Activated T-cell treated with anti-CD3 and anti-CD28 coated beads, Interleukin-2, amount 50 U/mL, for 72 hours (primary cell): ENCODE measurements at places on chromosomes 3 and 15. TPM values are rescaled to one million over a fixed set of nuclear protein-coding genes. Genes with fewer than 3 reads are reported as not detected.
A peak's percentile ranks its signal among the peaks of the same experiment; 100 is the strongest.

DNA sequence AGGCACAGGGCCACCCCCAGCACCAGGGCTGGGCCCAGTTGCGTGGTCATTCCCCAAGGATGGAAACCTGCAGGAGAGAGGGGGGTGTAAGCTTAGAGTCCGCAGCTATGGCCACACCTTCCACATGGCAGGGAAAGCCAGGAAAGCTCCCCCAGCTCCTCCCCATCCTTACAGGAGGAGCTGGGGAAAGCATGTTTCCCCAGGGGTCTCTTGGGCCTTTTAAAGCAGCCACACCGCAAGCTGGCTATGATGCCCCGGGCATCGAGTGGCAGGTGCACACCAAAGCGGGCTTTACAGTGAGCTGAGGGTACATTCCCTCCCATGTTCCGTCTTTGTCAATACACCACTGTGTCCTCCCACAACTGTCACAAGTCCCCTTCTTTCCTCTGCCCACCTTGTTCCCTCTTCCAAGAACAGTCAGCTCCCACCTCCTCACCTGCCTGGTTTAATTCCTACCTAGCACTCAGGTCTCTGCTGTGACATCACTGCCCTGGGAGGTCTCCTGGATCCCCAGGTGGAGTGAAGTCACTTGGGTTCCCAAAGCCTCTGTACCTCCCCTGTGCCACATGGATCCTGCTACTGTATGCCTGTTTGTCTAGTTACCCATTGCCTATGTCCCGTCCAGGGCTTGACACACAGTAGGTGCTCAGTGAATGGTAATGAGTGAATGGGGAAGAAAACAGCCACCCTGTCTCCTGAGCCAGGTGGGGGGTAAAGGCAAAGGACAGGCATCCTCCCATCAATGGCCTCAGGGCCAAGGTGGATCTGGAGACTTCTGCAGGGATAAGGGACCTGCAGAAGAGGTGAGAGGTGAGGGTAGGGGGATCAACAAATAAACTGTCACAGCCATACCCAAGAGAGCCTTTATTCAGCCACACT, 3.4 kb downstream of the HYAL3 start:
- DNase-seq, result no peak

GRCh38 chr3:48739955-48740823, 23.2 kb upstream of the IP6K2 start:
- DNase-seq, result peak; percentile 61

GRCh38 chr3:156602424-156602823, 47.5 kb upstream of the SSR3 start:
- DNase-seq, result no peak

DNA sequence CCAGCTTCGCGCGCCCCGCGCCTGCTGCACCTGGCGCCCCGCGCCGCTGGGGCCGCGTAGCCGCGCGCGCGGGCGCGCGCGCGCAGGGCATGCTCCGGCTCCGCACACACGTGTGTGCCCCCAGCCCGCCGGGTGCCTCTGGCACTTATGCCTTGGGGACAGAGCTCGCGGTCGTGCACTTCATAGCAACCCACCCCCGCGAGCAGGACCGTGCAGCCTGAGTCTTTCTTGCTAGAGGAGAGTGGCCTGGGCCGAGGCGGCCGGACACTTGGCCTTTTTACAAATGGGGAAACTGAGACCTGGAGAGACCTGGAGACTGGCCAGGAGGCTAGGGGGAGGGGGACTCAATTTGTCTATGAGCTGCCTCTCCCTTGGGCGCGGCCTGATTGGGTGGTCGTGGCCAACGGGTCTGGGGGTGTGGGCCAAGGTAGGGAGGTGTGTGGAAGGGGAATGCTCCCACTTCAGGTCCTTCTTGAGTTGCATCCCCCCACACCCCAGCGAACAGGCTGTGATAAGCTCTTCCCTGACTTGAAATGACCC, 562 bp downstream of the NBEAL2 start:
- no peak for DNase-seq

Gene CCR1
- 0.17 TPM for total RNA-seq

DNA sequence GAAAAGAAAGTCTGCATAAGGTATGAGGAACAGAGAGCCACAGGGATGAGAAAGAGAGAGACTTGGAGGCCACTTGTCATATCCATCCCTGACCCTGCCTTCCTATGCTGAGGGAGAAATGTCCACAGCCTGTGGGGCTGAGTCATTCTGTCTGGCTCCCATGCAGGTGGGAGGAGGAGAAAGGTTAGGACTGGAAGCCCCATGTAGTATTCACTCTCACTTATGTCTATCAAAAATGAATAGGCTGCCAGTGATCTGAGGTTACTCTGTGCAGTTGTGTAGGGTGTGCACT, 71.3 kb downstream of the RAB11A start:
- DNase-seq, result no peak

Gene DNAJC13
- 39.5 TPM for total RNA-seq

Gene INSYN1
- total RNA-seq, result not detected

Gene CYP1A2
- not detected for total RNA-seq

DNA sequence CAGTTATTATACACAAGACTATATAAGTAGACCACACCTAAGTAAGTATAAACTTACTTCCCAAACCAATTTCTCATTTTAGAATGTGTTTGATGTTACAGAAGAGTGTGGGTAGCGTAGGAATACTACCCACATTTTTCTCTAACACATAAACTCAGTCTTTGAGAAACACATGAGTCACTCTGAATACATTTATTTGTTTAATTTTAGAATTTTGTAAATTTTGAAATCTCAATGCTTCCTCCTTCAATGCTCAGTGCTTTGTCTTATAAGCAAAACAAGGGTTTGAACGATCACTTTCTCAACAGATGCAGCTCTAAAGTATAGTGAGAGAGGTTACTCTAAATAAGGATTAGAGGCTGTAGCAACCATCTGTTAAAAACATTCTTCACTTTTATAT, 700.8 kb downstream of the SI start:
- no peak for DNase-seq

Gene CFAP20DC
- total RNA-seq, result 2.8 TPM

Gene MESP2
- total RNA-seq, result not detected

DNA sequence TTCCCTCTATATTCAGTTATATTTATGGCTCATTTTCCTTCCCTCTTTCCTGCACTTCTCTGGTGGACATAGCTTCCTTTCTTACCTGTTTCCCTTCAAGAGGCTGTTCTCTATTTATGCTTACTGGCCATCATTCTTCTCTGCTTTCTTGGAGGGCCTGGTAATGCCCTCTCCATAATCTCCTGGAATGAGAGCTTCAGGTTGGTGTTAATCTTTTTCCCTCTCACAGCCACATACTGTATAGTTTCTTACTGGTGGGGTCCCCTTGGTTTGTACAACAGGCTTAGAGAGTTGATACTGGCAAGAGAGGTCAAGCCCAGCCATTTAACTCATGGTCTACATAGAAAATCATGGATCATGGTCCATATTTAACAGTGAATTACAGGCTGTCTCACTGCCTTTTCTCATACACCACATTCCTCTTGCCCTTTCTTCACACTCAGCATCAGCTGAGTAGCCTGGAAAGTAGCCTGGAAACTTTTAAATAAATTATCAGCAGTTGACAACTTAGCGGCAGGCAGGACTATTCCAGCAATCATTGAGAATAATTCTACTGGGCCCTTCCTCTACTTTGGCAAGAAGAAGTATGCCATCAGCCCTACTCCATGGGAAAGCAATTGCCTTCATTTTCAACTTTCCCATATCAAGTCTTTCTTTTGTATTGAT, 38.0 kb upstream of the DPH6 start:
- DNase-seq, result no peak

DNA sequence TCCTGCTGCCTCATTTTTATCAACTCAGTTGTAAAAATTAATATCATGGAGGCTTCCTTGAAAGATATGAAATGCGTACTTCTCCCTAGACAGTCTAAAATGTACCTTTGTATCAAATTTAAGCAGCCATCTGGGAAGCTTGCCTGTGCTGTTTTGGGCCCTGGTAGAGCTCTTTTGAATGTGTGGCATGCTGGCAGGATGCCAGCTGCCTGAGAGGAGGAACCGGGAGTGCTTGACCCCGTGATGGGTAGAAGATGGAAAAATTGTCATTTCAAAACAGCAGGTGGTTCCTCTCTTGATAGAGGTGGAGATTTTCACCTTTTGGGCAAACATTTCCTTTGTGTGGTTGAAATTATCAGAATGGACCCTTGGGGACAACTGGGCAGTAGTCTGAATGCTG, 245.3 kb downstream of the RPLP1 start:
- no peak for DNase-seq

DNA sequence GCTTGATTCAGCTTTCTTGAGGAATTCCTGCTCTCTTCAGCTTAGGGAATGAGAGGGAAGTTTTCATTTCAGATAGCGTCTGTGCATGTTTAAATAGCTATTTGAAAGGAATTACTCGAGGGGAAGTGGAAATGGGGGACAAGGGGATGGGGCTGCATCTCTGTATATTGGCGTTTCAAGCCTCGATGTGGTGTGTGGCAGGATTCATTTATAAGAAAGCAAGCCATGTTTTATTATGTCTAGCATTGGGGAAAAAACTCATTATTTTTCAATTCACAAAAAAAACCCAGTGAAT, 1.0 kb downstream of the ATP2C1 start:
- DNase-seq, result no peak

Gene DNAH12
- total RNA-seq, result 0.21 TPM

- no peak for DNase-seq
Measured at GRCh38 chr3:42758126-42758525, 14.9 kb downstream of the CCDC13 start.

DNA sequence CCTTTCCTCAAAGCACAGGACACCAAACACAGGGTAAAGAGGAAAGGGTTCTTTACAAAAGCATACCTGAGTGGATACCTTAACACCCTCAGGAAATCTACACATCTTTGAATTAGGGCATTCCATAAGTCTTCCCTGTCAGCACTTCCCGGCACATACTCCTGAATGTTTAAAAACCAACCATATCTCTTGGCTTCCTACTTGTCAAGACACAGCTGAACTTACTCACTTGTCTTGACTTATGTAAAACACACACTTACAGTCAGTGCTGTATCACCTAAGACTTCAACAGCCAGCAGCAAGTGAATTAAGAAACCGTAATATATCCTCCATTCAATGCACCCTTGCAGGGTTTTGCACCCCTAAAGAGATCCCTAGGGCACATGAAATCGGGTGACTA, 17.5 kb downstream of the IL1RAP start:
- DNase-seq, result no peak

Gene ZPLD1
- total RNA-seq, result 0.32 TPM

DNA sequence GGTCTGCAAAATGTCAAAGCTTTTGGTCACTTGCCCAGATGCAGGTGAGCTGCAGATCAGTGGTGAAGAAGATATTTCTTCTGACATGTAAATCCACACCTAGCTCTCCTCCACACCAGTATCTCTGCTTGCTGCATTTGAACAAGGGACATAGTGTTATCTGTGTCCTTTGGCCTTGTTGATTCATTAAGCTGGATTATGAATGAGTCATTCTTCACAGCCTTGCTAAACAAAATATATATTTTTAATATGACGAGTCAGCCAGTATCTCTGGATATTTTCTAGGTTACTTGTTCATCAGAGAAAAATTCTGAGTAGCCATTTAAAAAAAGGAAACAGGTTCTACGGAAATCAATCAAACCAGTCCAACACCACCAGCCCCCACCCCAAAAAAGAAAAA, 190.6 kb upstream of the ADAMTS9 start:
- no peak for DNase-seq

GRCh38 chr3:4395448-4395847, 71.6 kb downstream of the SUMF1 start:
- DNase-seq, result no peak

DNA sequence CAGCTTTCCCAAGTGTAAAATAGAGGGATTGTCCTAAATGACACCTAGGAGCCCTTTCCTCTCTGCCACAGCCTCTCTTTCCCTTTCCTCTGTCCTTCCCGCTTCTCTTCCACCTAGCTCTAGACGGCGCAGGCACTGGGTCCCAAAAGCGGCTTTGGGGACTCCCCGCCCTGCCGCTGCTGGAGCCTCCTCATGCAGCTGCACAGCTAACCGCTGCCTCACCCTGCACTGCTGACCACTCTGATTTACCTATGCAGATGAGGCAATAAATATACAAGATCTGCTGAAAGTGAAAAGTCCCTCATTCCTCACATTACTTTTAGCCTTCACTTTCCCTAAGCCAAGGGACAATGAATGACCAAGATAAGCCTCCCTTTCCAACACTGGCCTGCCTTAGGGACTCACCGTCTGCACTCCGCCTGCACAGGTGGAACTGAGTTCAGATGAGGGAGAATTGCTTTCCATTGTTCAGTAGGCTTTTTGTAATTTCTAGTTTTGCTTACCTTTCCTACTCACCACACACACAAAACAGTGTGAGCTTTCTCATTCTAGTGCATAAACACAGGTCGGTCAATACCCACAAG, 197.5 kb upstream of the BCL6 start:
- DNase-seq, result no peak

- DNase-seq, result no peak
Measured at GRCh38 chr3:130760922-130761321, 14.3 kb upstream of the PIK3R4 start.

DNA sequence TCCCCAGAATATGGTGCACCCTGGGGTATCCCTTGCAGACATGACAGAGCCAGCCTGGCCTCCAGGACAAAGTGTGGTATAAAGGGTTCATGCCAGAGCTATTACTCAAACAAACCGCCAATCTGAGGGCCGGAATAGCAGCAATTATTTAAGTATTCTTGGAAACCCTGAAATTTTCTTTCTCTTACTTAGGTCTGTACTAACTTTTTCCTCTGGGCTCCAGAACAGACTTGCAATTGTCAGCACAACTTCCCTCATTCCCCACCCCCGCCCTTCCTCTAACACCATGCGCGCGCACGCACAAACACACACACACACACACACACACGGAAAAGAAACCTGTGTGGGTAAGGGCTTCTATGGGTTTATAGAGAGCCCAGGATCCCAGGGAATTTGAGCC, 56.3 kb downstream of the ISG20 start:
- DNase-seq, result no peak
